Activated naive CD4-positive, alpha-beta T cell treated with anti-CD3 and anti-CD28 coated beads for 36 hours (primary cell): ENCODE measurements at places on chromosomes 2 and 18.

DNA sequence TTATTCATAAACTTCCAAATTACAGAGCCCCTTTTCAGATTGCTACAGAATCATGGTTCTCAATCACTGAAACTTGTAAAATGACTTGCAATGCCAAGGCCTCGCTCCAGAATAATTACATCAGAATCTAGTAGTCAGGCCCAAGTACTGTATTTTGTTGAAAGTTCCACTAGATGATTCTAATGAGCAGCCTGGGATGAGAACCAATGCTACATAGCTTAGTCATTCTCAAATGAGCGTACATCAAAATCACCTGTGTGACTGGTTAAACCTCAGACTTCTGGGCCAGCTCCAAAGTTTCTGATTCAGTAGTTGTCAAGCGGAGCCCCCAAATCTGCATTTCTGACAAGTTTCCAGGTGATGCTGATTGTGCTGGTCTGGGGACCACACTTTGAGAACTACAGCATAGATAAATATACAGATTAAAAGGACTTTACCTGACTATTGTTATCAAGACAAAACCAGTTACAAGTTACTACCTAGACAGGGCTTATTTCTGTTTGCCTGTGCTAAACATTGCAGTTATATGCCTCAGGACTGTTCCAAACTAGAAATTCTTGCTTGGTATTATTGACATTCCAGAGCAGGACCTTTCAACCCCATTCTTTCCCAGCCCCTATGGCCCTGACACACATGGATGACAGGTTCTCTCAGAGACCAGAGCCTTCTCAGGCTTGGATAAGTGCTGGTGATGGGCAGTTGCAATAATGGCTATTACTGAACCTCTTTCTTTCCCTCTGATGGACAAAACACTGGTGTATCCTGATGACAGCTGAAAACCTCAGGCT is 83.1 kb downstream of the UPP2 start:
- DNase-seq, result peak; percentile 12

DNA sequence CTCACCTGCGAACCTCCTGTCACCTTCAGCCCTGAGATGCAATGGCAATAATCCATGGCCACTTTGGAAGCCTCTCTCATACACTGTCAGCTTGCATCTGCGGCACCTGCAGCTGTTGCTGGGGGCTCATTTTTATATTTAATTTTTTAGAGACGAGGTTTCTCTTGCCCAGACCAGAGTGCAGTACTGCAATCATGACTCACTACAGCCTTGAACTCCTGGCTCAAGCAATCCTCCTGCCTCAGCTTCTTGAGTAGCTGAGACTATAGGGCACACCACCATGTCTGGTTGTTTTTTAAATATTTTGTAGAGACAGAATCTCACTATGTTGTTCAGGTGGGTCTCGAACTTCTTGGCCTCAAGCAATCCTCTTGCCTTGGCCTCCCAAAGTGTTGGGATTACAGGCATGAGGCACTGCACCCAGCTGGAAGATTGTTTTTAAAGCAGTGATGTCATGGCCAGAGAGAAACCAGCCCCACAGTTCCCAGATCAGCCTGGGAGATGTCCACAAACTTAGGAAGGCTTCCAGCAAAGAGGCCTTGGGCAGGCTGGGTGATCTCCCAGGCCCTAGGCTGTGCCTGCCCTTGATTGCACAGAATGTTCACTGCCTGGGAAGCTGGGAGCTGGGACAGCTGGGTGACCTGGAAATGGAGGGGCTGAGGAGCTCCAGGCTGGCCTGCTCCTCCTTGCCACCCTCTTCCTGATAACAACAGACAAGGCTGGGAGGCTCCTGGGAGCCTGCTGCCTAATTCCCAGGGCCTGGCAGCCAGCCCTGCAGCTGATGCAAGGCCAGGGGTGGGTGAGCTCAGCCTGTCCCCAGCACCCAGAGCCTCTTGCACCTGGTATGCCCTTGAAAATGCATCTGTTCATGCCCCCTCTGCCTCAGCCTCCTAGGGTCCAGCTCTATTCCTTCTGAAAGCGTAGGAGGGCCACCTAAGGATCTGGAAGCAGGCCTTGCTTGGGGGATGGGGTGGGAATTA is 27.1 kb downstream of the SH2D6 start:
- no peak for DNase-seq

GRCh38 chr2:134273256-134273983 is 19.5 kb downstream of the MGAT5 start:
- DNase-seq, result no peak

DNA sequence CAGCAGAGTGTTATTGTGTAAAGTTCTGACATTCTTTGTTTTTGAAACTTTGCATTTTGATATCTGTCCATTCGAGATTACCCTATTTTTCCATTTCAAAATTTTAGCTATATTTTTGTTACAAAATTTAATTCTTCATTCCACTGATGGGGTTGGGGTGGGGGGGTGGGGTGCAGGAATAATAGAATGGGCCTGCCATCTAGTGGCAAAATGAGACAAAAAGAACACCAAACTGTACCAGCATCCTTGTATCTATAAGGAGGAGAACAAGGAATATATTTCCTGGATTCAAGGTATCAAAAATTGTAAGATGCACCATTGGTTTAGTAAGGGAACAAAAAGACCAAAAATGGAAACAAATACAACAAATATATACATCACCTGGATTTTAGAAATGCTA is 27.9 kb upstream of the TTR start:
- DNase-seq, result no peak

GRCh38 chr2:86241611-86242010 is 42.4 kb downstream of the MRPL35 start:
- DNase-seq, result no peak

GRCh38 chr2:237637429-237638135 is 10.2 kb downstream of the LRRFIP1 start:
- DNase-seq, result no peak

GRCh38 chr2:207071820-207072219 is 93.9 kb downstream of the KLF7 start:
- no peak for DNase-seq

GRCh38 chr2:150640039-150640438 is 152.6 kb upstream of the RND3 start:
- DNase-seq, result no peak

GRCh38 chr2:13056259-13056843 is 339.6 kb downstream of the TRIB2 start:
- DNase-seq, result no peak

DNA sequence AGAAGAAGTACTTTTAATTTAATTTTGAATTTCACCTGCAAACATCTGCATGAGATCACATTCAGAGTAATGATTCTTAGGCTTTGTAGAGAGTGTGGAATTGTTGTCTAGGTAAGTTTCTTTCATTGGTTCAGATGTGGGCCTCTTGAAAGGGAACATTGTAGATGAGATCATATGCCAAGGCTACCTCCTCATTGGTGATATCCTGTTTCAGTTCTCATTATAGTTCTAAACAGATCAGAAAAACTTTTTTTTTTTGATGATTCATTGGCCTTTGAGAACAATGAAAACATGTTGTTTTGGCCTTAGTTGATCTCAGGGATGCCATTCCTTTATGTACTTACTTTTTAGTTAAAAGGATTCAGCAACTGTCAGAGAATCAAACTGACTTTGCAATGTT is 44.5 kb downstream of the EML6 start:
- DNase-seq, result no peak

DNA sequence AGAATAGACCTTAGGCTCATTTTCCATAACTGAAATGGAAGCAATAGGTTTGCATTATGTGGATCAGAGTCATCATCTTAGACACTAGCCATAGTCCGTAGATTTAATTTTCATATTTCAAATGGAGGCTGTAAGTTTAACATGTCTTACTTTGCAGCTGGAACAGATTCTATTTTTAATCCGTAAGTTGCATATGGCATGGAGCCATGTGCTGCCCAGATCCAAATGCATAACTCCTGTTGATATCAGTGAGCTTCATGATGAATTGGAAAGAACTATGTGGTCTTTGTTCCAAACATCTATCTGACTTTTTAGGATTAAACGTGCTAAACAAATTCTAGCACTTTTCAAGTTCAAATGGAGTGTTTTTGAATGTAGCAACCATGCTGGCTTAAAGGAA is 43.4 kb downstream of the MEIS1 start:
- DNase-seq, result no peak

- peak; percentile 32 for DNase-seq
Observed at GRCh38 chr2:162025121-162025911, 48.7 kb downstream of the DPP4 start.

DNA sequence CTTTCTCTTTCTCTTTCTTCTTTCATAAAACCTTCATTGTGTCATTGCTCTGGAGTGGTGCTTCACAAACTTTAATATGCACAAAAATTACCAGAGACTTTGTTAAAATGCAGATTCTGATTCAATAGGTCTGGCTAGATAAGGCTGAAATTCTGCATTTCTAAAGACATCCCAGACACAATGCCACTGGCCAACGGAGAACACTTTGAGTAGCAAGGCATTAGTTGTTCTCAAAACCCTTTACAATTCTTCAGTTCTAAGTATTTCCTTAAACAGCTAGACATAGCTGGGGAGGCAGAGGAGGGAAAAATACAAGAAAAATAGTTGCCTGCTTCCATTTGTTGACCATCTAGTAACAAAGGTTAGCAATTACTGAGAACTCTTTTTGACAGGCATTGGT is 101.8 kb upstream of the PIK3C3 start:
- no peak for DNase-seq

DNA sequence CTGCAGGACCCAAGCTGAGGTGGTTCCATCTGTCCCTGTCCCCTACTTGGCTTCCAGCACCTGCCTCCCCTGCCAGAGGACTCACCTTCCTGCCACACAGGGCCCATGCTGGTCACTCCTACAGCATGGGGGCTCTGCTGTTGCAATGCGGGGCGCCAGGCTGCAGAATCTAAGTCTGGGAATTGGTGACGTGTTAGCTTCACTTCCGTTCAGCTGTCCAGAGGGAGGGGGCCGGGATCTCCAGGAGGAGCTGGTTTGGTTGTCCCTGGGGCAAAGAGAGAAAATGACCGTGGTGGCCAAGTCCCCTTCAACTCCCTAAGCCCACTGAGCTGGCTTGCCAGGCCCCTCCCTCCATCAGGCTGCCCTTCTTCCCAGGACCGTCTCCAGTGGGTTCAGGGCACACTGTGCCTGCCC is 69.5 kb downstream of the IL1R2 start:
- DNase-seq, result no peak

DNA sequence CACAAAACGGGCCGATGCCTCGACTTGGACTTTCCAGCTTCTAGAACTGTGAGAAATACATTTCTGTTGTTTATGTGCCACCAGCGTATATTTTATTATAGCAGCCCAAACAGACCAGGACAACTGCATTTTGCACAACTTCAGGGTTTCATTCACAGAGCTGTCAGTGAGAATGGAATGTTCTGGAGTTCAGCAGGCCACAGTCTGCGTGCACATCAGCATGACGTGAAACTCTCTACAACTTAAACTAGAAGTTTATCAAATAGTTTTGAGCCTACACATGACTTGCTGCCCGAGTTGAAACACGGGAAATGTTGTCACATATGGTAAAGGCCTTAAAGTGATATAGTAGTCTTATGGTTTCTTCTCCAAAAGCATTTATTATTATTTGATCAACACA is 3.9 kb upstream of the TRIB2 start:
- no peak for DNase-seq

DNA sequence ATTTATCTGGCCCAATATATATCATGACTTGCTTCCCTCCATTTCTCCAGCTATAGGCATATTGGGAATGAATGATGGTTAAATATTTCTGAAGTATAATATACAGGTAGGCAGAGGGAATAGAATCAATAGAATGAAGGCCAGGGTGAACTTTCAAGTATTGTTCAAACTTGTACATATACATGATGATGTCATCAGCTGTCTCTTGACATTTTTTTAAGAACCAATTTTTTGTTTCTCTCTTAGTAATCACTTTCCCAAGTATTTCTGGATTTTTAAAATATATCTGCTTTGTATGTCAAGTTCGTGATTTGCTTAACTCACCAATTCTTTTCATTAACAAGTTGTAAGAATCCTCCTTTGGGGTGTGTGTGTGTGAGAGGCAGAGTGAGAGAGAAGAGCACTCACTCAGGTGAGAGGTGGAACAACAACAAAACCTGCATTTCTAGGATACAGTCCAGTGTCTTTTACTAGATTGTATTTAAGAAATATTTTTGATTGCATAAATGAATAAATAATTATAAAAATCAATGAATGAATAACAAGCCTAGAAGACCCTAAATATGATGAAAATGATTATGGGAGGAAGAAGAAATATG is 1239.1 kb downstream of the LRP1B start:
- no peak for DNase-seq

GRCh38 chr2:121253021-121253673 is 31.9 kb downstream of the TFCP2L1 start:
- DNase-seq, result no peak

- no peak for DNase-seq
Observed at GRCh38 chr2:61727746-61728145, 126.1 kb downstream of the FAM161A start.

DNA sequence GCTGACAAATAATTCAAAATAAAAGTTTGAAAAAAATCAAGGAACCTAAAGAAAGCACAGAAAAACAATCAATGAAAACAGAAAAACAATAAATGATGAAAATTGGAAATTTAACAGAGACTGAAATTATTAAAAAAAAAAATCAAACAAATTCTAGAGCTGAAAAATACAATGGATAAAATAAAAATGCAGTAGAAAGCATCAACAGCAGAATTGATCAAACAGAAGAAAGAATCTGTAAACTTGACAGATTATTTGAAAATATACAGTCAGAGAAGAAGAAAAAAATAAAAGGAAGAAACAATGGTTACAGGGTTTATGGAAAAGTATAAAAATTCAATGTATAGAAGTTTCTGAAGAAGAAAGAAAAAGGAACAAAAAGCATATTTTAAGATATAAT is 16.2 kb downstream of the SERPINB4 start:
- DNase-seq, result no peak

DNA sequence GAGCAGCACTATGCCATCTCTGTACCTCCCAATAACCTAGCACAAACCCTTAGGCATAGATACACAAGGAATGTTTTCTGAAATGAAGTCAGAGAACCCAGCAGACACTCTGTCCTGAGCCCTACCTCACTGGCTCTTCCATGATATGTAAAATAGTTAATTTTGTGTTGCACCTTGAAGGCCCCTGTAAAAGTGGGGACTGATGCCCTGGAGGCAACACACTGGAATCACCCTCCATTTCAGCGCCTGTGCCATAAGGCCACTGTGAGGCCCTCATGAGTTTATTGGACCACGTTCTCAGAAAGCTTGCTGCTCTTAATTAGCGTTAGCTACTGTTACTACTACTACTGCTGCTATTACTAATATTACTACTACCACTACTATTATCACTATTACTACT is 670.1 kb upstream of the SOX11 start:
- no peak for DNase-seq

GRCh38 chr2:197090742-197091367 is 164.3 kb upstream of the PGAP1 start:
- no peak for DNase-seq
